NCI-H1694 (cell line): ENCODE measurements at places on chromosomes 7 and 10.

DNA sequence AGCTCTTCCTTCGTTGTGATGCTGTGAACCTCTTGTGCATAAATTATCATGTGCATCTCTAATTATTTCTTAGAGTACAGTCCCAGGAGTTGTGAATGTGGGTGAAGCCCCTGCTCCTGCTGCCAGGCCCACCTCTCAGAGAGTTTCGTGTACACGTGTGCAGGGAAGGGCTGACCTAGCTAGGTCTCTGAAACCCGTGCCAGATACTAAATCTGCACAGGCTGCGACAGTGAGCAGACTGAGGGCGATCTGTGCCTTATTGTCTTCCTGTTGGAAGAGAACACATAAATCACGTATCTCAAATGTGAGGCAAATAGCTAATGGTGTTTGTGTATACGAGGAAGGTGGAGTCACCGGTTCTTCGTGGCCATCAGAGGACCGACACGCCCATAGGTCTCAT, 71.8 kb upstream of the DNAJB6 start:
- no peak for DNase-seq

- DNase-seq = no peak
Observed at GRCh38 chr10:74750848-74751274, 75.5 kb upstream of the KAT6B start.

DNA sequence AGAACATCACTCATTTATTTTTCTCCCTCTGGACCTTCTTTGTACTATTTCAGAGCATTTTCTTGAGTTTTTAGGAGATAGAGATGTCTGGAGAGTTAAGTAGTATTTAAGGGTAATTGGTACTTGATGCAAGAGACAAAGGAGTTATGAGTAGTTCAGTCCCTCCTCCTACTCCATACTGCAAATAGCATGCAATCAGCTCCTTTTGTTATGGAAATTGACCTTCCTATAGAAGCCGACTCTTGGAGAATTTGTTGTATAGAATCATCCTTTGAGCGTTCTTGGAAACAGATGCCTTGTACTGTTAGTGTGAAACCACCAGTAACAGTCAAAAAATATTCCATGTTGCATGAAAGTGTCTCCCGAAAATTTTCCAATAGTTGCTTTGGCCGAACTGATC, 428.2 kb upstream of the GALNT17 start:
- DNase-seq = no peak

GRCh38 chr10:69579464-69580060, 6.3 kb upstream of the NEUROG3 start:
- DNase-seq = no peak

DNA sequence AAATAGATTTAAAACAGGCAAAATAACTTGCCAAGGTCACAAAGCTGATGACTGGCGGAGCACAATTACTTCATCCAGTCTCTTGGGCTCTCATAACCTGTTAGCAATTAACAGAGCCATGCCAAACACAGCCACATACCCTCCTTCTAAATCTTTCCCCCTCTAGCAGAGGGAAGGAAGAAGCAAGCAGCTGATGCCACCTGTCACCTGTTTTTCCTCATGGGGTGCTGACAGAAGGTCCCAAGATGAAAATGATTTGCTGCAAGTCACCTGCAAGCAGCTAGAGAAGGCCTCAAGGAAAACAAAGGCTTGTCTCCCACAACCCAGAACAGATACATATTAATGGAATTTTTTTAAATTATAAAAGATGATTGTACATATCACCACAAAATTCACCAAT, 117.8 kb downstream of the GFRA1 start:
- DNase-seq = no peak

DNA sequence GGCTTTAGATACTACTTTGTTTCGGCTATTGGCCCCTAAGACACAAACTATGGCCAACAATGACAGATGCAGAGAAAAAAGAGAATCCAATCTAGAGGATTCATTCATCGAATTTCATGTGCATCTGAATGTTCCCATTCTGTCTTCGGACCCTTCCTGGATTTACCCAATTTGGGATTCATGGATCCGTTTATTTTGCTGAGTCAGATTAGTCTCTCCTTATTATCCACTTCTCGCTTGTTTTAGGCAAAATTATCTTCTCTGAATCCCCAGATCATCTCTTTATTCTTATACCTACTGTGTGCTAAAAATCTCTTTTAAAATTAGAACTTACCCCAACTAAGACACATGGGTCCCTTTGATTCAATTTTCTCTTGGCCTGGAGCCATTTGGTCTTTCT, 6.5 kb downstream of the TRPV6 start:
- DNase-seq = no peak

DNA sequence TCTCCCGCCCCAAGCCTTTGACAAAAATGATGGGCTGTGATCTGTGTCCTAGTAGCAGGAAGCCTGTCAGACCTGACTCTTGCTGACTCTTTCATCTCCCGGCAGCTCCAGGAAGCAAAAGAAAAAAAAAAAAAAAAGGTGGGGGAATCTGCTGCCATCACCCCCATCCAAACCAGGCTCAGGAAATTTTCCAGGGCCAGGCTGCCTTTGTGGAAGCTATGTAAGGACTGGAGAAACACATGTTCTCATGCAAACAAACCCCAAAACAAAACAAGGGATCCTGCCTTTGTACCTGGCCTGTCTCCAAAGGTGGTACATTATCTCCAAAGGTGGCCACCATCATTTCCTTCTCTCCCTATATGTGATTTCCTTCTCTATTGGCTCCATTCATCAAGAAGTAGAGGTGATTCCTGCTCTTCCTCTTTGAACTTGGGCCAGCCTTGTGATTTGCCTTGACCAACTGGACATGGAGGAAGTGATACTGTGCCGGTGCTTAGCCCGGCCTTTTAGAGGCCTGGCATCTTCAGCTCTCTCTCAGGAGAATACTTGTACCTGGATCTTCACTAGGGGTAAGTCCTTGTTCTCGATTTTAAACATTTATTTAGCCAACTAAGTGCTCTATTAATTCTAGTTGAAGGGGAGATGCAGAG, 192.2 kb upstream of the SVIL start:
- no peak for DNase-seq

DNA sequence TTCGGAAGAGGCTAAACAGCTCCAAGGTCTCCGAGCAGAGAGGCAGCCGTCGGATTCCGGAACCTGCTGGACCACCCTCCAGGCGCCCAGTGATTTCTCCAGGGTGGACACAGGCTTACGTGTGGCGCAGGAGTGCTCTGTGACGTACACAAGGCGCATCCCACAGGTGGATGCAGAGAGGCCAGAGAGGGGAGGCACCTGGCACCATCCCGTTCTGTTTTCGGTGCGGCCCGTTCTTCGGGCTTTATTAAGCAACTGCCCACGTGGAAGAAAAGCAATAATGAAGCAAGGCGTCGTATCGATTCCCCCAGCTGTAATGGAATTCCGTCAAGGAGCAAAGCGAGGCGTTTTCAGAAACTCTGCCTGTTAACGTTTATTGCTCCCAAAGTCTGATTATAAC, 163.6 kb downstream of the PTPRN2 start:
- no peak for DNase-seq

- no peak for DNase-seq
Observed at GRCh38 chr7:15239801-15240200, 322.0 kb downstream of the AGMO start.

GRCh38 chr7:95631527-95631926, 35.2 kb upstream of the PDK4 start:
- no peak for DNase-seq

DNA sequence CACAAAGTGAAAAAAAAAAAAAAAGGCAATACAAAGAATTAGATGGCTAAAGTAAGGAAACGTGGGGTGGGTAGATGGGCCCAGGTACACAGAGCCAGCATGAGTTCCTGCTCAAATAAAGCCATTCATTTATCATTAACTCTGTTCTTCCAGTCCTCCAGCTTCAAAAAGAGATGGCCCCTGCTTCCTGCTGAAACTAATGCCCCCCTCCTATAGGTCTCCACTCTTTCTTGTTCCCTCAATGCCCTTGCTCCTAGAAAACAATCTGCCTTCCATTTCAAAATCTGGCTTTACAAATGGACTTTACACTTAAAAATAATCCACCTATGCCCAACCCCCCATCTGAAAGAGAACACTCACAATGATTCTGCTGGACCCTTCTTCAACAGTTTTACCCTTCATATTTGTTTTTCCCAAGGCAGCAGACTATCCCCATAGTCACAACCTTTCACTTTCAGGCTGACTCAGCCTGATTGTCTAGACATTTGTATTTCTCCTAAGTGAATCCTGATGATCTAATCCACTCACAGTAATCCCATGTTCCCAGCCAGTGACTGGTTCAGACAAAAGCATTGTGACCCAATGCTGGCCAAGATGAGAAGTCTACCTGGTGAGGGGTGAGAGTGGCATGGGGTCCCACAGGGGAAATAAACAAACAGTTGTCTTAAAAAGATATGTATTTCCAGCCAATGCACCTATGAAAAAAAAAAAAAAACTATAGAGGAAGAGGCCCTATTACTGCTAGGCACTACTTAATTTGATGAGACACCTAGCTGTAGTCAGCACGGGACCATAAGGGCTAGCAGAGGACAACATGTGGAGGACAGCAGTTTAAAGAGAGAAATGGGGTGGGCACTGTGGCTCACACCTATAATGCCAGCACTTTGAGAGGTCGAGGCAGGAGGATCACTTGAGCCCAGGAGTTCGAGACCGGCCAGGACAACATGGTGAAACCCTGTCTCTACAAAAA, 74.6 kb upstream of the GRID1 start:
- no peak for DNase-seq

GRCh38 chr10:27372095-27372494, 131.5 kb upstream of the ACBD5 start:
- no peak for DNase-seq

DNA sequence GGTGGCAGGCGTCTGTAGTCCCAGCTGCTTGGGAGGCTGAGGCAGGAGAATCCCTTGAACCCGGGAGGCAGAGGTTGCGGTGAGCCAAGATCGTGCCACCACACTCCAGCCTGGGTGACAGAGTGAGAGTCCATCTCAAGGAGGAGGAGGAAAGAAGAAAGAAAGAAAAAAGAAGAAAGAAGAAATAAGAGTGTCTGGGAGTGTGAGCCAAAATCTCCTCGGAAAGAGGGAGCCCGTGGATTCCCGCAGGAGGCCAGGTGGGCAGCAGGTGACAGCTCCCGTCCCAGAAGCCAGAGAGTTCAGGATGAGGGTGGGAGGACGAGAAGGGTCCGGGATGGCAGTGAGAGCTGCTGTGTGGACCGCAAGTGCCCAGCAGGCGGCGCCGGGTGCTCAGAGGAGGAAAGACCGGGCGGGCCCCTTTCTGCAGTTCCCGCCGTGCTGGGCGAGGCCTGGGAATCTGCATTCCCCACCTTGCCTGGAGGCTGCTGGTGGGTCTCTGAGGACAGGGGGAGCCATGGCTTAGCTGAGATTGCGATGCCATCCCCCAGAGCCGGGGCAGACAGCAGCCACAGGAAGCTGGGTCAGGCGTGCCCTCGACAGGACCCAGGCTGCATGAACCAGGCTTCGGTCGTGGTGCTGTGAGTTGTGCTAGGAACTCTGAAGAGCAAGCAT, 17.1 kb upstream of the AMZ1 start:
- DNase-seq = peak; percentile 70

DNA sequence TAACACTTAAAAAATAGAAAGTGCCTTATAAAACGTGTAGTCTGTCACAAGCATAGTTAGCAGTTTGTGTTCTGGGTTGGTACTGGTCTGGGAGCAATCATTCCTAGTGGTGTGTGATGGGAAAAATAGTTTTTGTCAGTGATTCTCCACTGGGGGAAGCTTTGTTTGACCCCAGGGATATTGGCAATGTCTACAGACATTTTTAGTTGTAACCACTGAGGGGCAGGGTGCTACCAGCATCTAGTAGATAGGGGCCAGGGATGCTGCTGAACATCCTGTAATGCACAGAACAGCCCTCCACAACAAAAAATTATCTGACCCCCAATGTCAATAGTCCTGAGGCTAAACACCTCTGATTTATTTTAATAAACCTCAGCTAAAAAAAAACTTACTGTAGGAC, 51.6 kb upstream of the CREB5 start:
- DNase-seq = peak; percentile 5

GRCh38 chr7:19670806-19671205, 38.0 kb downstream of the POLR1F start:
- DNase-seq = no peak

GRCh38 chr10:79077488-79078173, 8.9 kb downstream of the ZMIZ1 start:
- DNase-seq = no peak

- DNase-seq = no peak
Observed at GRCh38 chr10:52335665-52336064, 21.6 kb downstream of the DKK1 start.

- DNase-seq = no peak
Observed at GRCh38 chr7:98907570-98907969, 29.2 kb downstream of the TRRAP start.
